Brain pericyte (primary cell): ENCODE measurements at places on chromosomes 2 and 18.
A peak's percentile ranks its signal among the peaks of the same experiment; 100 is the strongest.

DNA sequence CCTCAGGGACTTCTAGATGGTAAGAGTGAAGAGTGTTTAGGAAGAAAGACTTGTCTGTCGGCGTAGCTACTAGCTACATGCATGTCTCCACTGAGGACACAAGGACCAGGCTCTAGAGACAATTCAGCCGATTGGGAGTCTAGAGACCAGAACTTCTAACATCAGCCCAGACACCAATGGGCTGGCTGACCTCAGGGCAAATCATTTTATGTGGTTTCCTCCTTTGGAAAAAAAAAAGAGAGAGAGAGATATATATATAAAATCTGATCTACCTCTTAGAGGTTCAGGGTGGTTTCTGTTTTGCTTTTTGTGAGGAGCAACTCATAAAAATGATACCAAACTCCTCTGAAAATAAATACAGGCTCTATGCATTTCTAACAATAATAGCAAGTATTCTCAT lies 212.8 kb downstream of the BCL2 start:
- DNase-seq, result no peak

DNA sequence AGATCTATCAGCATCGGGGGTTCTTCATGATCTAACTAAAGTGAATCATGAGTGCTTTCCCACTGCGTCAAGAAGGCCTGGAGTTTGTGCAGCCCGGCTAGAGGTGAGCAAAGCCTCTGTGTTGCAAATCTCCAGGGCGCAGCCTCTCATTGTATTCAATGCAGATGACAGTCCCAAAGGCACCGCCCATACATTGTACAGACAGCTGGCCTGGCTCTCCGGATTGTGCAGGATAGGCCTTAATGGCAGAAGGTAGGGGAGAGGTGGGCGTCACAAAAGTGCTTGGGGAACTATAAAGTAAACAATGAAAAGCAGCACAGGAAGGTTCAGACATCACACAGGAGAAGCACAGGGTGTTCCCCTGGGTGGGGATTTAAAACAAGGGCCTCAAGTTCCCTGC lies 907 bp upstream of the GYPC start:
- DNase-seq, result no peak

GRCh38 chr2:158493458-158493857 lies 36.7 kb downstream of the PKP4 start:
- DNase-seq, result no peak

DNA sequence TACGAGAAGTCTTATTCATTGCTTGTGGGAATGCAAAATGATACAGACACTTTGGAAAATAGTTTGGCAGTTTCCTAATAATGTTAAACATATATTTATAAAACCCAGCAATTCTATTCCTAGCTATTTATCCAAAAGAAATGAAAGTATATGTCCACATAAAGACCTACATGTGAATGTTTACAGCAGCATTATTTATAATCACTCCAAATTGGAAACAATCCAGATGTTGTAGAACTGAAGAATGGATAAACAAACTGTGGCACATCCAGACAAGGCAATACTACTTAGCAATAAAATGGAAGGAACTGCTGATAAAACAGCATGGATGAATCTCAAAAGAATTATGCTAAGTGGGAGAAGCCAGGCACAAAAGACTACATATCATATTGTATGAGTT lies 19.3 kb downstream of the MRPL33 start:
- DNase-seq, result no peak

- DNase-seq, result no peak
Measured at GRCh38 chr2:102251042-102251848, 60.1 kb upstream of the IL1RL1 start.

- no peak for DNase-seq
Measured at GRCh38 chr2:12824351-12824777, 107.6 kb downstream of the TRIB2 start.

DNA sequence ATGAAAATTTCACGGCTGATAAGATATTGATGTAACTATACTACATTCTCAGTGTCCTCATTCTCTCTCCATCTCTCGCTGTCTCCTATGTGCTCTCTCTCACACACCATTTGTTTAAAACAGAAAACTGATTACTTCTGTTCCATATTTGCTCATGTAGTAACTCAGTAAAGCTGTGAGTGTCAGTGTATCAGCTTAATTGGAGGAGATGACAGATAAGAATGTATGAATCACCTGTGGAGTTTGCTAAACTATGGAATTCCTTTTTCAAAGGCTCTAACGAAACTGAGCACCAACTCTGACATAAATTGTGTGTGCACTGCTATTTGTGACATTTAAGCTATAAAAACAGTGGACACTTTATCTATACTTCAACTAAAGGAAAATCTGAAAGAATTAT lies 1080.0 kb downstream of the DSC3 start:
- no peak for DNase-seq

GRCh38 chr2:223319601-223320000 lies 267.6 kb downstream of the KCNE4 start:
- DNase-seq, result no peak

- DNase-seq, result no peak
Measured at GRCh38 chr2:144230448-144231085, 289.4 kb downstream of the ZEB2 start.

GRCh38 chr2:181656450-181657291 lies at the start of gene CERKL:
CERKL (minus strand) TSS chr2:181657105; CDS start chr2:181657006, 99 bp downstream.
- no peak for DNase-seq

DNA sequence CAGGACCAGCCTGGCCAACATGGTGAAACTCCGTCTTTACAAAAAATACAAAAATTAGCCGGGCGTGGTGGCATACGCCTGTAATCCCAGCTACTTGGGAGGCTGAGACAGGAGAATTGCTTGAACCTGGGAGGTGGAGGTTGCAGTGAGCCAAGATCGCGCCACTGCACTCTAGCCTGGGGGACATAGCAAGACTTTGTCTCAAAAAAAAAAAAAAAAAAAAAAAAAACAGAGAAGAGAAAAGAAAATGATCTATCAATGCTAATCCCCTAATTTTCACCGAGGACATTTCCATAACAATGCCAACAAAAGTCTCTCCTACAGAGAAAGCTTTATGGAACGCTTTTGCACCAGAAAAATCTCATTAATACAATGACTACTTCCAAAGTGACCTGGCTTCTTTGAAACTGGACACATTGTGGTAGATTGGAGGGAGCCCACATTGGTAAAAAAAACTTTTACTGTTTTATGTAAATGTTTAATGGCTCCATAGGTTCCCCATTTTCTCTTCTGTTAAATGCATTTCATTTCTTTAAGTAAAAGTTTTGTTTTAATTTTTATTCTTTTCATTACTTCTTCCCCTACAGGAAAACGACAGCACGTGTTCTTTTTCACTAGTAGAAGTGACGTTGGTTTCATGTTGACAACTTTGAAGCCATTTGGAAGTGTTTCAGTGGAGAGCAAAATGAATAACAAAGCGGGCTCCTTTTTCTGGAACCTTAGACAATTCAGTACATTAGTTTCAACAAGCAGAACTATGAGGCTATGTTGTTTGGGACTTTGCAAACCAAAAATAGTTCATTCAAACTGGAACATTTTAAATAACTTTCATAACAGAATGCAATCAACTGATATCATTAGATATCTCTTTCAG lies 888 bp downstream of the FASTKD2 start:
- DNase-seq, result no peak

- no peak for DNase-seq
Measured at GRCh38 chr2:164898475-164898874, 56.9 kb downstream of the SLC38A11 start.

DNA sequence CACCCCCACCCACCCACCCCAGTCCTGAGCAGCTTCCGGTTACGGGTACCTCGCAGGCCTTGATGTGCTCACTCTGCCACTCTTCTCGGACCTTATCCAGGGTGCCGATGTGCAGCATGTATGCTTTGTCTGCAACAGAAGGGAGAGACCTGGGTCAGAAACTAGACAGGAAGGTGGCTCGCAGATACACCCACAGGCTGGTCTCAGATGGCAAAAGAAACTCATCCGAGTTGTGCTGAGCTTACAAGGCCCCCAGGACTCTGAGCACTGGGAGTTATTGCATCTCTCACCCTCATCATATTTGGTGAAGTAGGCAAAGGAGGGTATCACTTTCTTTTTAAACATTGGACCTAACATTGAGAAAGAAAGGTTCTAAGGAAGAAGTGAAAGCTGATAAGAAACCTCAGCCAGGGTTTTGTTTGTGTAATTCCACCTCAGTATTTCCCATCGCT lies 30.6 kb upstream of the EPG5 start:
- no peak for DNase-seq

DNA sequence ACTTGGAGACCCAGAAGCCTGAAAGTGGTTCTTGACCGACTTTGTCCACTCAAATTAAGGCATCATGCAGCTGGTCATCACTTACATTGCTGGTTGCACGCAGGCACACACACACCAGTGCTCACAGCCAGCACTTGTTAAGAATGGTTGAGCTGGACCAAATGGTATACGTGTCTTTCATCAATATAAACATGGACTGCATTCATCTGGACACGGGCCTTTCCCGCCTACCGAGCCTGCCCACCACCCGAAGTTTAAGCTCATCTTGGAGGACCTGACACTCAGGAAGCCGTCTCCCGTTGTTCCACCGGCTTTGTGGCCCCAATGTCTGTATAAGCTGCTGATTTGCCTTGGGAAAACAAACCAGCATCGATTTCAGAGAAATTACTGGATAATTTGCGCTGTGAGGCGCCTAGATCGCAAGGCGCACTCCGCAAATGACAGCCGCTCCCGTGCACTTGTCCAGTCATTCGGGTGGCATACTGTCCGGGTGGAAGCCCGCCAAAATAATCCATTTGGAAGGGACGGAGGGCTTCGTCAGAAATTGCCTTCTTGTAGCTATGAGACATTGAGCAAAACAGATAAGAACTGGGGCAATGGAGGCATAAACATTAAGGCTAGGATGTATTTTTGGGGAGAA lies 40.1 kb upstream of the AKAIN1 start:
- DNase-seq, result no peak

GRCh38 chr2:196168181-196168580 lies 3.2 kb downstream of the STK17B start:
- DNase-seq, result no peak

DNA sequence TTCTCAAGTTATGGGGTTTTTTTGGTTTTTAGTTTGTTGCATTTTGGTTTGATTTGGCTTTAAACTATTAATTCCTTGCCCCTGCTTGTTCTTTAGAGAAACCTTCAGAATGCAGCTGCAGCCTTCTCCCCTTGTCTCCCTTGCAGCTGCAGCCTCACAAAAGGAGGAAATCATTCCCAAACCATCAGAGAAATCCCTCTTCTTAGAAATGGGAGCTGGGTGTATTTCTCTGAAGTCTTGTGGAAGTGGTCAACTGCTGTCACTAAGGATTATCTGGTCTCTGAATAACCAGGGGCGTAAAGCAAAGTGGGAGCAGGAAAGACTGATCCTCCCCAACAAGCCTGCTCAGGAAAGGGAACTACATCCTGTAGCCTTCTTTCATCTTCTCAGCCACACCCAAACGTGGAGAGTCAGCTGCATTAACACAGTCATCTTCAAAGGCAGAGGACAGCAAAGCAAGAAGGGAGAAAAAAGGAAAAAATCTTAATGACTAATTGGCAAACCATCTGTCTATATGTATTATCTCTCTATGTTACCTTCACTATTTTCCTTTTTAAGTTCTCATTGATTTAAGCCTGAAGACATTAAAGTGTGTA lies 1834.1 kb upstream of the PIK3C3 start:
- DNase-seq, result no peak

GRCh38 chr18:10750191-10751035 lies 224.6 kb downstream of the NAPG start:
- DNase-seq, result no peak

DNA sequence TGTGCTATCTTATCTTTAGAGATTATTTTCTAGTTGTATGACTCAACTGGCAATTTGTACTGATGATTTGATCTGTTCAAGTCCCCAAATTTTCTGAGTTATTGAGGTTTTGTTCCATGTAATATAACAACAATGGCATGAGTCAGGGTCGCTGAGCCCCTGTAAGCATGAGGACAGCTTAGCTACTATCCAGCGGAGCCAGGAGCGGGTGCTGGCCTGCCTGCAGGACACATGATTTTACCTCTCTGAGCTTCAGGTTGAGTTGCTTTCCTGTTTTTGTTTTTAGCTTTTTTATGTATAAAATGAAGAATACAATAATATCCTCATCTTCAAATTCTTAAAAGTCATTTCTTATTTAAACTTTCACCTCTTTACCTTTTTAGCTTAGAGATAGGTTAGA lies 561.1 kb downstream of the CNTNAP5 start:
- DNase-seq, result no peak

GRCh38 chr2:98552499-98553179 lies 55.7 kb downstream of the COA5 start:
- no peak for DNase-seq

DNA sequence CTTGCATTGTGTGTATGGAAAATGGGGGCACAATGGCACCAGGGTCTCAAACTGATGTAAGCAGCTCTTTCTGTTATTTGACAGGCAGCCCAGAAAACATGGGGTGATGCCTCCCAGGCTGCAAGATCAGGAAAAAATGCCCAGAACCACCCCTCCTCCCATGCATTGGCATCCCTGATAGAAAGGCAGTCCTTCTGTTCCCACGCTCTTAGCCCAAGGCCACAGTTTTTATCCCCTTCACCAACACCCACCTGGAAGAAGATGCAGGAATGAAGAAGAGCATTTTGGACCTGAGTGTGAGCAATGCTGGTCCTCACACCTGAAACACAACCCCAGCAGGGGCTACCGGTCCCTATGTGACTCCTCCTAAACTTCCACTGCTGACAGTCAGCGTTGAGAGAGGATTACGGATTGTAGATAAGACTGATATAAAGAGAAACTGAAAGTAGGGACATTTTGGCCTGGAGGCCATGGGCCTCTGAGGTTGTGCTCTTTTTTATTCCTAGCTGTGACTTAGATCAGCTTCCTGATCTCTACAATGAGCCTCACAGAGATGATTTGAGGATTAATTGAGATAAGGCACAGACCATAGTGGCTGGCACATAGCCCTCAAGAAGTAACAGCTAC lies 386.0 kb upstream of the ATP5MC3 start:
- DNase-seq, result no peak

GRCh38 chr2:8481463-8482009 lies 200.3 kb upstream of the ID2 start:
- DNase-seq, result no peak

- peak; percentile 77 for DNase-seq
Measured at GRCh38 chr18:395456-396250, 104.8 kb downstream of the COLEC12 start.

DNA sequence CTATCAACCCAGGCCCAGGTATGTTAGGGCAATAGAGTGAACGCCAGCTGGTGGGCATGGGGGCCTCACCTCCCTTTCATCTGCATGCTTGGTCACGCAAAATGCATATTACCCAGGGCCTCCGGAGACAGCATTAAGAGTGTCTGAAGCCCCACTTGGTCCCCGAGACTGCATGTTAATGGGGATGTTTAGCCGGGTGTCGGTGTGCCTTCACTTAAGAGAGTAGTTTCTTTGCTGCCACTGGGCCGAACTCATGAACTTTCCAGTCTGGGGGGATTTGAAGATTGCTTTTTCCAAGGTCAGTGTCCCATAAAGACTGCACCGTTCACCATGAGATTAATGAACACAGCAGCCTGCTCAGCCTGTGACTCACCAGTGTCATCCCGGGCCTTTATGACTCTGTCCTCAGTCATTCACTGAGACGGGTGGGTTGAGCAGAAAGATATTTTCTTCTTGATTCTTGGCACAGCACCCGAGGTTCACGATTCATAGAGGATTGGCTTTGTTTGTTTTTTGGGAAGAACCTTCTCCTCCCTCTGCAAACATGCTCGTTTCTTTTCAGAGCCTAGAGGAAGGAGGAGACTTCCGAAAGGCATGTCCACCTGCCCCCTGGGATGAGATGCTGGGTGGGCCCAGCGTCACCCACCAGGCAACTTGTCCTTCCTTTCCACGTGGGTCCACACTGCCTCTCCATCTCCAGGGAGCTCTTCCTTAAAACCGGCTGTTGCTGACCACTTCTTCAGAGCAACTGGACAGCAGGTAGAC lies 199.1 kb downstream of the GLI2 start:
- DNase-seq, result no peak
